ENCODE measurements at places on chromosomes 5 and 9.

DNA sequence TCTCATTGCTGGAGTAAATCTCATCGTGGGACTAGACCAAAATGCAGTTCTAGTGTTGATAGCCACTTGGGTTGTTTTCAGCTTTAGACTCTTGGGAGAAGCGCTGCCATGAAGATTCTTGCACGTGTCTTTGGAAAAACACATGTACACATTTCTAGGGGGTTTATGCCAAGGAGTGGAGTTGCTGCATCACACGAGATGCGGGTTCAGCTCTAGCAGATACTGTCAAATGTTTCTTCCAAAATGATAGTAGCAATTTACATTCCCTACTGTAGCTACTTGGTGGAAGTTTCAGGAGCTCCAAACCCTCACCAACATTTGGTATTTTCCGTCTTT, 52.3 kb upstream of the CPLX2 start:
- DNase-seq, result no peak

- peak; percentile 28 for DNase-seq
These were observed 83.5 kb downstream of the PDE4D start for GRCh38 chr5:59810041-59810440.

DNA sequence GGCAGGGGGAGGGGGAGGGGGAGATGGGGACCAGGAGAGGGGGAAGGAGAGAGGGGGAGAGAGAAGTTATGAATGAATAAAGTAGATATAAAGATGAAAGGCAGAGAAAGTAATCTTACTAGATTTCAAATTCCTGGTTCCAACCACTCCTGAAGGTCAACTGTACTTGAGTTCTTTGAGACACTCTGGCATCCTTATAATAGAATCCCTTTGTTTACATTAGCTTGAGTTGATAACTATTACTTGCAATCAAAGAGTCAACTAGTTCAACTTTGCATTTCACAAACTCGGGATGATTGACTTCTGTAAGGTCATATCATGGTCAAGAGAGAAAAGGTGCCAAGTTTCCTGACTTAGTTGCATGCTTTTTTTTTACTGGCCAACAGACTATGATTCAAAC, 42.2 kb downstream of the BAAT start:
- no peak for DNase-seq

- DNase-seq, result no peak
These were observed 6.8 kb downstream of the CXXC5 start for GRCh38 chr5:139654871-139655491.

DNA sequence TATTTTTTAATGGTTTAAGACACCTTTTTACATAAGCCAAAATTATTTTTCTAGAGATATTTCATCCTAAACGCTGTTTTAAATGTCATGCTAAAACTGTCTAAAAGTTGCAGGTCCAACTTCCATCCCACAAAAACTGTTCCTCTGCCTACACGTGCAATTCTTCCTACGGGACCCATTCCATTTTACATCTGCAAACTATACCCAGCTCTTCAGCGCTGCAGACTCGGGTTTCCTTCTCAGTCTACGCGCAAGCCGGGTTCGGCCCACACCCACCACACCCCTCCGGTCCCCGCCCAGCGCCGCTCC, 8.7 kb downstream of the RANBP6 start:
- no peak for DNase-seq

GRCh38 chr5:129074903-129075302, 19.6 kb upstream of the ISOC1 start:
- DNase-seq, result no peak

GRCh38 chr9:2621722-2622460, at the start of gene VLDLR:
VLDLR (plus strand) TSS chr9:2621787; CDS start chr9:2622190, 403 bp downstream.
- no peak for DNase-seq

- no peak for DNase-seq
These were observed 212.1 kb upstream of the NUDT12 start for GRCh38 chr5:103774721-103775120.

GRCh38 chr5:174292348-174292747, 246.8 kb downstream of the NSG2 start:
- no peak for DNase-seq

GRCh38 chr5:110838961-110839360, 100.2 kb downstream of the SLC25A46 start:
- no peak for DNase-seq

GRCh38 chr9:91177081-91177480, 184.6 kb downstream of the AUH start:
- DNase-seq, result no peak

DNA sequence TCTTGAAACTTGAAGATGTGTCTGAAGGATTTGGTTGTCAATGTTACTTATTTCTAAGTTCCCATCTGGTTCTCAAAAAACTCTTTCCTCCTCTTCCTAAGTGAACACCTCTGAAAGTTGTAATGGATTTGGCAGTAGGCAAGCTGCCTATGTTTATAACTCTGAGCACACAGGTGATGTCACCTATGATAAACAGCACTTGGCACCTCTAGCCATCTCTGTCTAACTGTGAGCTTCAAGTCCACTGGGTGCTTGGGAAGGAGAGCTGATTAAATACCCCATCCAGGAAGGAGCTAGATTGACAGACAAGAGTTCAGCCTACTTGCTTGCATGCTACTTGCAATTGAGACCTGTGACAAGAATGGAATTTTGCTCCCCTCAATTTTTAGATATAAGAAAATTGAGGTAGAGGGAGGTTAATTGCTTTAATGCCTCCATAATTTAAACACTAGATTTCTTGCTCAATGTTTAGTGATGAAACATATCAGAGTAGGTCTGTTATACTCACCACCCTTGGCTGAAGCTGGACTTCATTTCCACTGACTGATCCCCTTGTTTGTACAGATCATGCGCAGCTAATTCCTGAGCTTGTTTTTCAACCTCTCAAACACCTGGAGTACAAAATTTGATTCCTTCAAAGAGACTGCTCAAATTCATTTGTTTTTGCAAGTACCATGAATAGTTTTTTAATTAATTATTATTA, 49.9 kb downstream of the PDE4D start:
- no peak for DNase-seq

DNA sequence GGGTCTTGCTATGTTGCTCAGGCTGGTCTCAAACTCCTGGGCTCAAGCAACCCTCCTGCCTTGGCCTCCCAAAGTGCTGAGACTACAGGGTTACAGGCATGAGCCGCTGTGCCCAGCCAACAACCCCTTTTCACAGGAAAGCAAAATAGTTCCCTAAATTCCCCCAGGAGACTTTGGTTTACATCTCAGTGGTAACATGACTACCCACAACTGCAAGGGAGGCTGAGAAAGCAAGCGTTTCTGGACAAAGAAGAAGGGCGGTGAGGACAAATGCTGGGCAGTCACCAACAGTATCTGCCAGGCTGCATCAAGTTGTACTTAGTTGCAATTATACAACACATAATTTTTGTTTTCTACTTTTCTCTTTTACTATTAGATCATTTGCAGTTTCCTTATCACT, 7.4 kb upstream of the ADGRD2 start:
- DNase-seq, result no peak

- no peak for DNase-seq
These were observed 14.0 kb upstream of the MLANA start for GRCh38 chr9:5876711-5877110.

GRCh38 chr5:4983701-4984100, 156.4 kb upstream of the ADAMTS16 start:
- DNase-seq, result no peak

DNA sequence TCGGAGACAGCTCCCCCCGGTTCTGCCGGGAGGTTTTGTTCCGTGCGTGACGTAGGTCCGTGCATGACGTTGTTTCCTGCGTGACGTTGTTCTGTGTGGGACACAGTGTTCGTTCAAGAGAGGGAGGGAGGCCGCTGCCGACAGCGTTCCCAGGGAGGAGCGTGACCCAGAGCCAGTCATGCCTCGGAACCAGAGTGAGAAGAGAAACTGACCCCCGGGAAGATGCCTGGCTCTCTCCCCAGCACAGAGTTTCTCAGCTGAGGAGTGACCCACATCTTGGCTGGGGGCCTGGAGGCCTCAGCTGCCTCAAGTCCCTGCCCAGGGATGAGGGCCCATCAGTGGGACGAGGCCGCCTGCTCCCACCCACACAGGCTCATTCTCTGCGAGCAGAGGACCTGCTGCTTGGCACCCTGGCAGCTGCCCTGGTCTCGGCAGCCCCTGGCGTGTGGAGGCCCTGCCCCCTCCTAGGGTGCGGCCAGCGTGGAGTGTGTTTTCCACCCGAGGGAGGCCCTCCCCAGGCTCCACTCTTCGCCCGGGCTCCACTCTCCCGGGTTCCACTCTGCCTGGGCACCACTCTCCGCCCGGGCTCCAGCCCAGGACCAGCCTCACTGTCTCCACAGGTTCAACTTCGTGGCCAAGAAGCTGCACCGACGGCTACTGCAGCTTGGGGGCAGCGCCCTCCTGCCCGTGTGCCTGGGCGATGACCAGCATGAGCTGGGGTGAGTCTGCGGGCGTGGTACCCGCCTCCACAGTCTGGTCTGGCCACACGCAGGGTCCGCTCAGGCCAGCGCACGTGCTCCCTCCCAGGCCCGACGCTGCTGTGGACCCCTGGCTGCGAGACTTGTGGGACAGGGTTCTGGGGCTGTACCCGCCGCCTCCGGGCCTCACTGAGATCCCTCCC, 7.9 kb downstream of the NDOR1 start:
- no peak for DNase-seq

DNA sequence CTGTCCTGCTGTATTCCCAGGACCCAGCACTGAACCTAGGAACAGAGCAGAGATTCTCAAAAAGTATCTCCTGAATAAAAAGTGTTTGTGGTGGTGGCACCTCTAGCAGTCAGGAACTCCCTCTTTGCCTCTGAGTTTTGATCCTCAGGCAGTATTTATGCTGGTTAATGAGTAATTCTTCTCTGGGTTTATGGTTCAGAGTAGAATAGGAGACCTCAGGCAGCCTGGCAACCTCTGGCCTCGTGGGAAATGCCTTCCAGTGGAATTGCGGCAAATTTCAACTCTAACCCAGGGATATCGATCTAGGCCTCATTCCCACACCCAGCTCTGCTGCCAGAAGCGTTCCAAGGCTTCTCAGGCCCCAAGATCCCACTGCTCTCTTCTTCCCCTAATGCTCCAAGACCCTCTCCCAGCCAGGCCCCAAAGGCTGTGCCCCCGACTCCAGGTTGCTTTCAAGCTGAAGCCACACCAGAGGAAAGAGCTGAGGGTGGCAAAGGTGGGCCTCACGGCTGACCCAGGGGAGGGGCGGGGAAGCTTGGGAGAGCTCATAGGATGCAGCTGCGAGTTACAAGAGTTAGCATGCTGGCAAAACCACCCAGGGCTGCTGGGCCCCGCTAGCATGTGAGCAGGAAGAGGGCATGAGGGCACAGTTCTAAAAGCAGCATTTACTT, 10.9 kb upstream of the HDHD3 start:
- no peak for DNase-seq

DNA sequence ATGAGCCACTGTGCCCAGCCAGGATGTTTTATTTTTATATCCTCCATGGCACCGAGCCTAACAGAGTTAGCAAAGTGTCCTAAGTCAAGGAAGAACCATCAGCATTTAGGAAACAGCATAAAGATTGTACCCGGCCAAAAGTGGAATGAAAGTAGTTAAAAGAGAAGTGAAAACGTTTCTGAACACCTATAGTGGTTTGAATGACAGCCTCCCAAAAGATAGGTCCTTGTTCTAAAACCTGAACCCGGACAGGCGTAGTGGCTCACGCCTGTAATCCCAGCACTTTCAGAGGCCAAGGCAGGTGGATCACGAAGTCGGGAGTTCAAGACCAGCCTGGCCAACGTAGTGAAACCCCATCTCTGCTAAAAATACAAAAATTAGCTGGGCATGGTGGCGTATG, 37.4 kb downstream of the ZFAND5 start:
- no peak for DNase-seq

GRCh38 chr5:146580237-146580636, 64.2 kb upstream of the GPR151 start:
- no peak for DNase-seq

GRCh38 chr5:102866237-102866600, 111.1 kb downstream of the PAM start:
- DNase-seq, result no peak

- no peak for DNase-seq
These were observed 53.3 kb downstream of the PCA3 start for GRCh38 chr9:76817489-76817888.

DNA sequence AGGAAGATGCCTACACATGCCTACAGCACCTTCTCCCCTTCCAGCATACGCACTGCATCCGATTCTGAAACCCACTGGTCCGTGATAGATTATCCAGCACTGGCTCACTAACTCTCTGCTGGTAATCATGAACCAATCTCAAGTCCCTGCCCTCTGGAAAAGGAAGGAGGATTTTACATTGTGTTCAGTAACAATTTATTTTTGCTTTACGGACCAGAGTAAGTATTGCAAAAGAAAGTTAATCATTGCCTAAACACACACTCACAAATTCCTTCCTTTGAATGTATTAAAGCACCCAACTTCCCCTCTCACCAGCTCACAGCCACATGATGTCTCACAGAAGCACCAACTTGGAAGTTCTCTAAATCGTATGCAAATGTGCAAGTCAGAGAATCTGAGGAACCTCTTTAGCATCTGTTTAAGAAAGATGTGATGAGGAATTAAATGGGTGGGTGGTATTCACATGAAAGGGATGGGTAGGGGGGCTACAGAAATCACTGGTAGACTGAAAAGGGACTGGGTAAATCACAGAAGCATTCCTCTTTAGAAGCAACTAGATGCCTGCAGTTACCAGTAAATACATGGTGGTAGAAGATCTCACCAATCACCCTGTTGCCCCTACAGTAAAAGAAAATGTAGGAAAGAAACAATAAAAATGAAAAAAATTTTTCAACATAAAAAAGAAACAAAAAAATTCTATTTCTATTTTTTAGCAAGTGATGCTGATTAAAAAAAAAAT, 8.4 kb downstream of the GNAQ start:
- DNase-seq, result no peak

DNA sequence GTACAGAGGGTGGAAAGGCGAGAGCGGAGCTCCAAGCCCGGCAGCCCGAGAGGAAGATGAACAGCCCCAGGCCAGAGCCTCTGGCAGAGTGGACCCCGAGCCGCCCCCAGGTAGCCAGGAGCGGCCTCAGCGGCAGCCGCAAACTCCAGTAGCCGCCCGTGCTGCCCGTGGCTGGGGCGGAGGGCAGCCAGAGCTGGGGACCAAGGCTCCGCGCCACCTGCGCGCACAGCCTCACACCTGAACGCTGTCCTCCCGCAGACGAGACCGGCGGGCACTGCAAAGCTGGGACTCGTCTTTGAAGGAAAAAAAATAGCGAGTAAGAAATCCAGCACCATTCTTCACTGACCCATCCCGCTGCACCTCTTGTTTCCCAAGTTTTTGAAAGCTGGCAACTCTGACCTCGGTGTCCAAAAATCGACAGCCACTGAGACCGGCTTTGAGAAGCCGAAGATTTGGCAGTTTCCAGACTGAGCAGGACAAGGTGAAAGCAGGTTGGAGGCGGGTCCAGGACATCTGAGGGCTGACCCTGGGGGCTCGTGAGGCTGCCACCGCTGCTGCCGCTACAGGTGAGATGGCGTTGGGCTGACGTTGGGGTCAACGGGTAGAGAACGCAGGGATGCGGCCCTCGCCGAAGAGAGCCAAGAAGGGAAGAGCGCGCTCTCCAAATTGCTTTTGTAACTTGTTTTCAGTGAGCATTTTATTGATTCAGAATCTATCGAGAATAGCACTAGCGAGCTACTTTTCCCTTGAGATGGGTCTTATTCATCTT, at the start of gene PTGER4:
TSS of gene PTGER4 (plus strand) at position 3 of the 769 bp plus-strand sequence. CDS start 1,079 bp downstream, outside the sequence.
- DNase-seq, result no peak

Data from activated CD8-positive, alpha-beta memory T cell treated with anti-CD3 and anti-CD28 coated beads for 1 hour (primary cell).